ENCODE measurements at places on chromosomes 4 and X. TPM values are rescaled to one million over a fixed set of nuclear protein-coding genes. Genes with fewer than 3 reads are reported as not detected.

Gene HTN1
- not detected for total RNA-seq

Gene NALF2
- total RNA-seq, result 4.4 TPM

Gene GLRA2
- total RNA-seq, result not detected

Gene CCNB3
- total RNA-seq, result not detected

Gene LRIT3
- not detected for total RNA-seq

Gene HPSE
- total RNA-seq, result 1.3 TPM

Gene ARMCX4
- total RNA-seq, result not detected

Gene NPNT
- total RNA-seq, result not detected

Gene P2RY8
- total RNA-seq, result under 0.01 TPM

Gene ZDHHC15
- total RNA-seq, result 0.06 TPM

Gene SRPK3
- 0.06 TPM for total RNA-seq

Gene WDR13
- total RNA-seq, result 76.8 TPM

All from G401 (cell line).